ENCODE measurements at places on chromosomes 7 and 10.

DNA sequence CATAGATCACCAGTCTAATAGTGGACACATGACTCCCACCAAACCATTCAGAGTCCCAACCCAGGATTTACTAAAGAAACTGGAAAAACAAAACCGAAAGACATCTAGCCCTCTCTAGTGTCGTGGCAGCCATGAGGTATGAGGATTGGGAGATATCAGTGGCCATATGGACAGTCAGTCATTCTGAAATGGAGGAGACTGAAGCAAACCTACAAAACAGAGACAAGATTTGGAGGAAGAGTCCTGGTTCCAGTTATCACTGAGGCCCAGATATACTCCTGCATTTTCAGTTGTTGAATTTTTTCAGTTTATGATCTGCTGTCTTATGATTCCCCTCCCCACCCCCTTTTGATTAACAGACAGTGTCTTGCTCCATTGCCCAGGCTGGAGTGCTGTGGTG lies 9.1 kb upstream of the RALA start:
- no peak for DNase-seq

- peak; percentile 27 for DNase-seq
Measured at GRCh38 chr7:38198366-38198765, 20.3 kb downstream of the STARD3NL start.

- no peak for DNase-seq
Measured at GRCh38 chr7:101927802-101928201, 110.4 kb downstream of the CUX1 start.

DNA sequence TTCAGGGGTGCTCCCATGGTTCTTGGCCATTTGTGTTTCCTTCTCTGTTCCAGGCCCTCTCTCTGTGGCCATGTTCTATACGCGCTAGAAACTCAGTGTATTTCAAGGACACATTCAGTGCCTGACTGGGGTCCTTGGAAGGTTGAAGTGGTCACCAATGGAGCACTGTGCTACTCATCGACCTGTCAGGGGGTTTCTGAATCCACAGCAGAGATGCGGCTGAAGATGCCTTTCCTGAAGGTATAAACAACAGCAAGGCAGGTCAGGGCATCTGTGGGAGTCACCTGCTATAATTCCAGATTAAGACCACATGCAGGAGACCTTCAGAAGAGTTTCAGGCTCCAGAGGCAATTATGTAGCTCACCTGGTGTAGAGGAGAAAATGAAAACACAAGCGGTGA lies 86.8 kb upstream of the MGMT start:
- DNase-seq, result no peak

DNA sequence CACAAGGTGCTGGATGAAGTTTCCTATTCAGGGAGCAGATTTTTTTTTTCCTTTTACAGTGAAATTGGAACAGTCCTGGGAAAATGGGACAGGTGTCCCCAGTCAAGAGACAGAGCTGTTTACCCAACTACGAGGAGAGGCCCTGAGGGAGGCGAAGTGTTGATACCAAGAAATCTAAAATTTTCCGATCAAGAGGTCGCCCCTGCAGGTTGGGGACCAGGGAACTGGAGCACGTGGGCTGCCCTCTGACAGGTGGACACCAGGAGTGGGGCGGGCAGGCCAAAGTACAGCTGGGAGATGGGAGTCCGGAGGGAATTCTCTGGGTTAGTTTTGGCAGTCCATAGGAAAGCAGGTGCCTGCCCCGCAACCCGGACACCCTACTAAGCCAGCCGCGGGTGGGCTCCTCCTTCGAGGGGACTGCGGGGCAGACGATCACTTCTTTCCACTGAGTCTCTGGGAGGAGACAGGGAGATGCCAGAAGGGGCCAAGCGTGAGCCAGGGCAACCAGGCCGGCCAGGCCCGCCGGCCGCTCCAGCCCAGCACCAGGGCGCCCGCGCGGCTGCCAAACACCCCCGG lies 965 bp upstream of the CAMK1D start:
- DNase-seq, result no peak

DNA sequence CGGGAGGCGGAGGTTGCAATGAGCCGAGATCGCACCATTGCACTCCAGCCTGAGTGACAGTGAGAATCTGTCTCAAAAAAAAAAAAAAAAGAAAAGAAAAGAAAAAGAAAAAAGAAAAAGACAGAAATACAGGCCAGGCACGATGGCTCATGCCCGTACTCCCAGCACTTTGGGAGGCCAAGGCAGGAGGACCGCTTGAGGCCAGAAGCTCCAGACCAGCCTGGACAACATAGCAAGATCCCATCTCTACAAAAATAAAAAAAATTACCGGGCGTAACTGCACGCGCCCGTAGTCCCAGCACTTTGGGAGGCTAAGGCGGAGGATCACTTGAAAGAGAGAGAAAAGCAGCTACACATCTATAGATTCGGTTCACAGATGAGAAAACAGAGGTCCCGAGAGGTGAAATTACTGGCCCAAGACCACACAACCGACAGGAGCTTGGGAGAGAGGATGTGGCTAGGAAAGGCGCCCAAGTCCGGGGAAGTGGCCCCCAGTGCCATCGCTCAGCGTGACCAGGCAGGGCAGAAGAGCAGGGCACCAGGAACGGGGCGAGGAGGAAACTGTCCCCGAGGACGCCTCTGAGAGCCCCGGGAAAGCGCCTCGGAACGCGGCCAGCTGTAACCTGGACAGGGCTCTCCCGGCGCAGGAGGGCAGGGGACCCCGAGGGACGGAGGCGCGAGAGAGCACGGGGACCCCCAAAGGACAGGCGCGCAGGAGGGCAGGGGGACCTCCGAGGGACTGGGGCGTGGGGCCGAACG lies 612 bp downstream of the SNX8 start:
- DNase-seq, result peak; percentile 11

- DNase-seq, result peak; percentile 39
Measured at GRCh38 chr7:55140221-55140940, 121.6 kb downstream of the EGFR start.

GRCh38 chr7:155337946-155338631 lies 40.4 kb downstream of the INSIG1 start:
- no peak for DNase-seq

GRCh38 chr10:99489271-99489670 lies 43.5 kb upstream of the NKX2-3 start:
- no peak for DNase-seq

- no peak for DNase-seq
Measured at GRCh38 chr7:35039343-35039742, 2.1 kb upstream of the DPY19L1 start.

DNA sequence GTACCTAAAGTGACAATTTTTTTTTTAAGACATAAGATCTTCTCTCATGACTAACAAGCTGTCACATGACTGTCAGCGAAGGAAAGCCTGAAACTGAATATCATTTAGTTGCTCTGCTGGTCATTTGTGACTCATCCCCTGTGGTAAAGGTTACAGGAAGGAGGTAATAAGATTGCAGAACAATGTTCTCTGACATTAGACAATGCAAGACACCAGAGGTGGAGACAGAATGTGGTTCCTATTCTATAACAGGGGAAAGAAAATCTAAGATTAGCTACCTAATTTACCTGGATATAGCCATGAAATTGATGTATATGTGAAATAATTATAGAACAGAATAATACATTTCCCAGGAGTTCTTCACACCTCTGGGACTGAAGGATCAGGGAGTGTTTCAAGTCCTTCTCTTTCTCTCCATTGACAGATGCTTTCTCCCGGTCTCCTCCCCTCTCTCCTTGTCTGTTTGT lies 47.7 kb downstream of the LRGUK start:
- peak; percentile 80 for DNase-seq

GRCh38 chr10:52239771-52240170 lies 74.3 kb upstream of the DKK1 start:
- DNase-seq, result no peak

- DNase-seq, result no peak
Measured at GRCh38 chr7:77157446-77157845, 35.0 kb downstream of the CCDC146 start.

- DNase-seq, result no peak
Measured at GRCh38 chr10:64112701-64113355, 591.6 kb downstream of the REEP3 start.

- no peak for DNase-seq
Measured at GRCh38 chr7:1230411-1231213, 2.1 kb upstream of the UNCX start.

GRCh38 chr10:133270773-133271297 lies 5.8 kb downstream of the ADAM8 start:
- DNase-seq, result no peak

- no peak for DNase-seq
Measured at GRCh38 chr10:19620811-19621210, 195.4 kb upstream of the PLXDC2 start.

- DNase-seq, result no peak
Measured at GRCh38 chr10:48604039-48604990, 558 bp downstream of the ARHGAP22 start.

GRCh38 chr7:55018361-55019190 lies at the start of gene EGFR:
Gene EGFR (plus strand): TSS chr7:55019017. CDS start chr7:55019278, 261 bp downstream.
- DNase-seq, result peak; percentile 75

- no peak for DNase-seq
Measured at GRCh38 chr10:50335397-50335796, 84.1 kb upstream of the ASAH2 start.

DNA sequence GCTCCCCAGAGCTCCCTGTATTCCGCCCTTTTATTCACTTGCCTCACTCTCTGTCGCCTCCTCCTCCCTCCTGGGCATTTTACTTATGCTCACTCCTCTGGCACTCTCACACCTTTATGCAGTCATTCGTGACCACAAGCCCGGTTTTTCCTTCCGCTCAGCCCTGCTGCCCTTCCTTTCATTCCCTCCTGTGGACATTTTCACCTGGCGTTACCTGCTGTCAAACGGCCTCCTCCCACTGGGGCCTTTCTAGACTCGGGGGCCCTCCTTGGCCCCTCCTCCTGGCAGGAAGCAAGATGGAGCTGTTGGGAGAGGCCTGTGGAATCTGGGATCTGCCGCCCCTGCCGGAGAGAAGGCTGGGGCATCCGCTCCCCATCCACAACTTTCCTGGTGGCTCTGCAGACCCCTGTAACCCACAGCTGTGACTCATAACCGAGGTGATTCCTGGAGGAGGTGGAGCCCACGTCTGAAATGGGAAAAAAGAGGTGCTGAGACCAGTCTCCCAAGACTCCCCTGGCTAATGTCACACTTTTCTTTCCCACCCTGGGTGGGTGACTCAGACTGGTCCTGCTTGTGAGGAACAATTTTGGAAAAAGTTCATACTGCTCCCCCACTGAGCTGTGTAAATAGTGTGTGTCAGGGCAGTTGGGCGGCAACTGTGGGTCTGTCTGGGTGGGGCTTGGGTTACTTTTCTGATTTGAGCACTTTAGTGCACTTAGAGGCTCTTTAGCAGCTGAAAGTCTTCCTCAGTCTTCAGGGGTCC lies 1.2 kb downstream of the VCL start:
- peak; percentile 97 for DNase-seq

DNA sequence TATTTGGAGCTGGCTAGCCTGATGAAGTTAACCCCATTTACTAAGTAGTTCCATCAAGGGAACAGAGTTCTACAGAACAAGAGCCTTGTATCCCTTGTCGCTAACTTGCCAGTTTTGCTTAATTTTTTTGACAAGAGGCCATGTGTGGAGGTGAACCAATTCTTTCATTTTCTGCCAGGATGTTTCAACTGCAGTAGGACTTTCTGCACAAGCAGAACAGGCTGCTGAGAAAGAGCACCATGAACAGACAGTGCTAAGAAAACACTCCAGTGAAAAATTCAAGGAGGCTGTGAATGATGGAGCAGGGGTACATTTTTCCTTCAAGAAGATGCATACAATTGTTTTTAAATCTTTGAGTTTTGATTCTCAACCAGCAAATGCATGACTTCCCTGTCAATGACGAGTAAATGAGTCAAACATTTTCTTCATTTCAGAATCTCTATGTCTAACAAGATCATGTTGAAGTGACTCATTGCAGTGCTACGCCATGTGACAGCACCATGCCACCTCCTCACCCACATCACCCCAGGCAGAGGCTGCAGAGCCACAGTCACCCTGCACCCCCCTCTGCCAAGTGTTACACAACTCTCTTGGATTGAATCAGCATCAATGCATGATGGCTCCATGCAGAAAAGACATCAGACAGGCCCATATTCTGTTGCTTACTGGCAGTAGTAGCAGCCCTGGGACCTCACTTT lies 193.1 kb downstream of the COBL start:
- DNase-seq, result peak; percentile 94

- DNase-seq, result no peak
Measured at GRCh38 chr7:153397459-153397858, 637.9 kb downstream of the ACTR3B start.

DNA sequence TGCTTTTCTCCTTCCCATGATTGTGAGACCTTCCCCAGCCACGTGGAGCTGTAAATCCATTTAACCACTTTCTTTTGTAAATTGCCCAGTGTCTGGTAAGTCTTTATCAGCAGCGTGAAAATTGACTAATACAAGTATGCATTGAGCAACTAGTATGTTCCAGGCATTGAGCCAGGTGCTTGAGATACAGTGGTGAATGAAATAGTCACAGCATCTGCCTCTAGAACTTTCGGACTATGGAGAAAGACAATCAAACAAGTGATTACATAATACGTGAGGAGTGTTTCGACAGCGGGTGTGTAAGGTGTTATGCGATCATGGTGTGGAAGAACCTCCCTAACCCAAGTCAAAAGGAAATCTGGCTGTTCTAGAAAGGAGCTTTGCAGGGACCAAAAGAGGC lies 21.6 kb upstream of the NUP205 start:
- DNase-seq, result peak; percentile 25

- no peak for DNase-seq
Measured at GRCh38 chr7:9241826-9242225, 808.4 kb downstream of the NXPH1 start.

DNA sequence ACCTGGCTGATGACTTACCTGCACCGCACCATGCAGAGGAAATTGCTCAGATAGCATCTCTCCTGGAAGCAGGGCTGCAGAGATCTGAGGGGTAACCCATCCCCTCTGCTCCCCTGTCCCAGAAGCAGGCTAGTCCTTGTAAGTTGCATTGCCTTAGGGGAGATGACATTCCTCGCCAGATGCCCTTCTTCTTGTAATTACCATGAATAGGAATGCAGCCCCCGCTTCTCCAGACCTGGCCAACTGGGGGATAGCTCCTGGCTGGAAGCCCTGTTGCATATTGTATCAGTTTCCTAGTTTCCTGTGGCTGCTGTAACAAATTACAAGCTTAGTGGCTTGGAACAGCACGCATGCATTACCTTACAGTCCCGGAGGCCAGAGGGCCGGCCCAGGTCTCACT lies 47.5 kb upstream of the EN2 start:
- no peak for DNase-seq

- DNase-seq, result peak; percentile 92
Measured at GRCh38 chr10:119658274-119658673, 7.1 kb downstream of the BAG3 start.

DNA sequence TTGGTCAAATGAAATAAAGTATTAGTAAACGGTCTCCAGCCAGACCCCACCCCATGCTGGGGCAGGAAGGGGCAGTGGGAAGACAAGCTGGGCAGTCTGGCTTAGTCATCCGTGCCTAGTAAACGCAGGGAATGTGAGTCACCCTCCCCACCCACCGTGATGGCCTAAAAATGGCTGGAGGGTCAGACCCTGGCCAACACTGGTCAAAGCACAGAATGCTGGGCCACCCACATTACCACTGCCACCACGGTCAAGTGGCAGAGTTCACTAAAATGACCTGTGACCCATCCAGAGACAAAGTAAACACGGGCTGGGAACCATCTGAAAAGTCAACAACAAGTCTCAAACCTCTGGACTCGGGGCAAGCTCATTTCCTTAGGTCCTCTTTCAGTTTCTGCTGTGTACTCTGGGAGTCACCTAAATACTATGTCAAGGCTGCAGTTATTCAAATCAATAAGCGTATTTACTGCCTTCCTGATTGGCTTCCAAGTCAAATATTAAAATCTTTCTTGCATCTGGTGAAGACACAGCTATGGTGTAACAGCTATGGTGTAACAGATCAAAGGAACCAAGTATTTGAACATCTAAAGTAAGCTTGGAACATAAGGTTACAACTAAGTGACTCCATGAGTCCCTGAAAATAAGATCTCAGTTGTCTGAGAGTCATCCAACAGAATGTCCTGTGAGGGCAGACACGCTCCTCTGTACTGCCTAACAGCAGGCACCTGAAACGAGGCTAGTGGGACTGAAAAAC lies 3.0 kb downstream of the ZFAND2A start:
- DNase-seq, result no peak
